ENCODE measurements at places on chromosomes 11 and 22.

DNA sequence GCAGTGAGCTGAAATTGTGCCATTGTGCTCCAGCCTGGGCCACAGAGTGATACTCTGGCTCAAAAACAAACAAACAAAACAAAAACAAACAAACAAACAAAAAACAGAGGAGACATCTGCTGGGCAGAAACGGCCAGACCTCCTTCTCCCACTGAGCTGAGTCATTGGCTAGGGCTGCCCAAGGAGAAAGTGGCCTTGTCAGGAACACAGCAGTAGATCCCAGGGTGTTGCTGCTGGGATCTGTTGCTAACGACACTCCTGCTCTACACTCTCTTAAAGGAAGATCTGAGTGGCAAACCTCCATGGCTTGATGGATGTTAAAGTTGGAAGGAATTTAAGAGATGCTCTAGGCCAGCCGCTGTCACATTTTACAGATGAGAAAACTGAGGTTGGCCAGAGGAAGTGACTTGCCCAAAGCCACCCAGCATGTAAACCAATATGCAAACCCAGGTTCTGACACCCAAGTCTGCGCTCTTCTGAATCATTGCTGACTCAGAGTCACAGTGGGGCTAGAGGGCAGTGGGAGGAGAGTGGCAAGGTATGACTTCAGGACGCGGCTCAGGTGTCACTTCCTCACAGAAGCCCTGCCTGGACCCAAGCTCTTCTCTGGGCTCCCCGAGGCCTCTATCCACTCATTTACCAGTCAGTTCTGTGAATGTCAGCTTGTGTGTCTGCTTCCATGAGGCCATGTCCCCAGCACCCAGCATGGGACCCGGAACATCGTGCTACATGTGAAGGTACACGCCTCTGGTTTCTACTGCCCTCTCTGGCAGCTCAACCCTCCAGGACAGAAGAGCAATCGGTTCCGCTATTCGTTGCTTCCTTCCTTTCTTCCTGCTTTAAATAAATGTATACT lies 11.3 kb upstream of the GDPD5 start:
- DNase-seq, result no peak

GRCh38 chr11:68312780-68313573 lies 586 bp downstream of the LRP5 start:
- peak; percentile 57 for DNase-seq

DNA sequence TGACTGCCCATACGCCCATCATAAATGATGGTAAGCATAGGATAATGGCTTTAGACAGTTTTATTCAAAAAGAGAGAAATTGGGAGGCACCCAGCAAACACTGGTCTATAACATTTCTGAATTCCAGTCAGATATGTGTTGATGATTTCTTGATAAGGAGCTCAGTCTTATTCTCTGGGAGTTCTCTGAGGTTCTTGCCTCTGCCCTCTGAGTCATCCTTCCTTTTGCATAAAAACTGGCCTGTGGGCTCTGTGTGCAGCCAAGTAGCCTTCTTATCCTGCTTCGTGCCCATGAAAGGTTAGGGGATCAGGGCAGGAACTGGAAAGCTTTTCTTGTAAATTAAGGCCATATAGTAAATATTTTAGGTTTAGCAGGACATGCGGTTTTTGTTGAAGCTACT lies 48.9 kb downstream of the FAR1 start:
- no peak for DNase-seq

- no peak for DNase-seq
These were observed 7.8 kb upstream of the POLR3H start for GRCh38 chr22:41551877-41552582.

DNA sequence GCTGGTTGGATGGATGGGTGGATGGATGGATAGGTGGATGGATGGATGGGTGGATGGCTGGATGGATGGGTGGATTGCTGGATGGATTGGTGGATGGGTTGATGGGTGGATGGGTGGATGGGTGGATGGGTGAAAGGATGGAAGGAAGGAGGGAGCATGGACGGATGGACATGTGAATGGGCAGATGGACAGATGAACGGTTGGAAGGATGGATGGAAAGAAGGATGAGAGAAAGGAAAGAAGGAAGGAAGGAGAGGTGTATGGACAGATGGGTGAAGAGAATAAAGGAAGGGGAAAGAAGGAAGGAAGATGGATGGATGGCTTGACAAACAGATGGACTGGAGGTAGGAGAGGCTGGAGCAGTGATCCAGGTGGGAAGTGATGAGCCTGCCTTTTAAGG lies 5.4 kb downstream of the FGF3 start:
- no peak for DNase-seq

GRCh38 chr22:34475886-34476285 lies 555.6 kb upstream of the LARGE1 start:
- DNase-seq, result no peak
